Activated T-cell treated with anti-CD3 and anti-CD28 coated beads, Interleukin-2, amount 50 U/mL, for 72 hours (primary cell): ENCODE measurements at places on chromosomes 3 and 15. TPM values are rescaled to one million over a fixed set of nuclear protein-coding genes. Genes with fewer than 3 reads are reported as not detected.

DNA sequence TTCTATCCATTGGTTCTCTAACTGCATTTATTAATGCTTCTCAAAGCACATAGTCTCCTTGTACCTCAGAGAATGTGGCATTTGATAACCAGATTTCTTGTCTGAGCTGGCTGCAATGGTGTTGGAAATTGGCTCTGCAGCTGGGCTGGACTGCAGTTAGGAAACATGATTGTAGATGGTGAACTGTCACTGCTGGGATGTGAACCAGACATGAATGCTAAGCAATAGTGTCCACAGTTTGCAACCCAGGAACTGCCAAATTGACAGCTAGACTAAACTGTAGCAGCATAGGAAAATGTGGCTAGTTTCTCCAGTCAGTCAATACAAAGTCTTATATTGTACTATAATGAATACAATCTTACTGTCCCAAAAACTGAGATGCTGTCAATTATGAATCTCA is 656.6 kb upstream of the GOLIM4 start:
- H3K27me3 ChIP-seq, result no peaks in the 10 kb centered on the region
- no peak overlapping the region for H3K4me3 ChIP-seq
- no peaks in the 10 kb centered on the region for H3K36me3 ChIP-seq
- DNase-seq, result no peak
- no peak overlapping the region for H3K27ac ChIP-seq
- no peaks in the 10 kb centered on the region for H3K4me1 ChIP-seq

DNA sequence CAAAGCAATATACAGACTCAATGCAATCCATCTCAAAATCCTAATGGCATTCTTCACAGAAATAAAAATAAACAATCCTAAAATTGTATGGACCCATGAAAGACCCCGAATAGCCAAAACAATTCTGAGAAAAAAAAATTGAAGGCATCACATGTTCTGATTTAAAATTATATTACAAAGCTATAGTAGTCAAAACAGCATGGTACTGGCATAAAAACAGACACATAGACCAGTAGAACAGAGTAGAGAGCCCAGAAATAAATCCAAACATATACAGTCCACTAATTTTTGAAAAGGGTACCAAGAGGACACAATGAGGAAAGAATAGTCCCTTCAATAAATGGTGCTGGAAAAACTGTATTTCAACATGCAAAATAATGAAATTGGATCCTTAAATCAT is 70.4 kb upstream of the THRB start:
- H3K36me3 ChIP-seq, result peaks cover 1% of the 10 kb centered on the region
- no peak for DNase-seq
- H3K27me3 ChIP-seq, result no peaks in the 10 kb centered on the region
- H3K4me3 ChIP-seq, result no peak overlapping the region
- no peak overlapping the region for H3K27ac ChIP-seq
- H3K4me1 ChIP-seq, result no peaks in the 10 kb centered on the region

GRCh38 chr15:78264304-78265136 is at the start of gene DNAJA4:
Gene DNAJA4, plus strand, starts transcription at chr15:78264562. Its CDS starts 202 bp downstream, at chr15:78264764.
- DNase-seq, result peak; percentile 64
- H3K27me3 ChIP-seq, result no peaks in the 10 kb centered on the region
- peak within 1 kb of the TSS; percentile 81 for H3K4me3 ChIP-seq
- peaks cover 37% of the 10 kb centered on the region for H3K4me1 ChIP-seq

SORD gene
- total RNA-seq, result 17.6 TPM

GRCh38 chr3:75396316-75396802 is 267.8 kb upstream of the FRG2C start:
- H3K4me3 ChIP-seq, result no peak overlapping the region
- no peaks in the 10 kb centered on the region for H3K4me1 ChIP-seq
- no peak overlapping the region for H3K27ac ChIP-seq
- DNase-seq, result no peak

CCDC9B gene
- total RNA-seq, result 1.6 TPM

DNA sequence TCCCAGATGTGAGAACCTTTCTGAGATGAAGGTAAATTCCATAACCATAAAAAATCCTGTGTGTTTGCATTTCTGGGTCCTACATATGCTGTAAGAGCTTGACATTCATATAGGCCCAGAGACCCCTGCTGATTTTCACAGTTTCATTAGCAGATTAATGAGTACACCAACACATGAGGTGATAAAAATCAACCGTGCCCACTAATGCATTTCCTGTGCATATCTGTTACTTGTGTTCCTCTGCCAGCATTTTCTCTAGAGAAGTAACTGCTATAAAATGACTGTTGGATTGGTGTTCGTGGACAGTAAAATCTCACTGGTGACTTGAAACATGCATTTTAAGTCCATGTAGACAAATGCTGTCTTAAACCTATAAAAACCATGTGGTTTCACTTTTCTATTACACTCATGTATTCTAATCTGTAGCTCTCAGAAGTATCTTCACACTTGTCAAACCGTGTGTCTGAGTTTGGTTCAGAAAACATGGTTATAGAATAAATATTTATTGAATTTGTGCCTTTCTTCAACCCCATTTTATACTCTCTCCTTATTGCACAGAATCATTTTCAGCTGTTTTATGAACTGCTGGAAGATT is 14.6 kb downstream of the MAP2K5 start:
- H3K4me3 ChIP-seq, result no peak overlapping the region
- H3K27me3 ChIP-seq, result no peaks in the 10 kb centered on the region
